NCI-H1930 (cell line): ENCODE measurements at places on chromosomes 5 and 9.

DNA sequence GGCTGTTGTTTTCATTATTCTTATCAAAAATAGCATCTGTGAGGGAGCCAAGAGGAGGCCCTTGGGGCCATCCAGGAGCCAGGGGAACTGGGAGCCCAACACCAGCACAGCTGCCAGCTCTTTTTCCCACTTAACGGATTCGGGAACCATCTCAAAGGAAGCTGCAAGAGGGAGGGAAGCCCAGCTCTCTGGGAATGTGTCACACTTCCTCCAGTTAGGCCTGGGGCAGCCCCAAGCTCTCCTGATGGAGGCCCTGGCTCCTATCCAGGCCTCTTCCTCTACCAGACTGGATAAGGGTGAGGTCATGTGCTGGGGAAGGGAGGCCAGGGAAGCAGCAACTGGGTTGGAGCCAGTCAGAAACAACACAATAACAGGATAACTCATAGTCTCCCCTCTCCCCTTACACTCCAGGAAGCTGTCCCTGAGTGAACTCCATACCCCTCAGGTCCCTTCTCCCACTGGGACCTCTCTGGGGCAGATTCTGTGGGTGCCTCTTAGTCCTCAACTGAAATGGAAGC lies 12.7 kb downstream of the CSF2 start:
- DNase-seq: no peak

- no peak for DNase-seq
These were observed 15.7 kb downstream of the FER start for GRCh38 chr5:108763222-108763916.

DNA sequence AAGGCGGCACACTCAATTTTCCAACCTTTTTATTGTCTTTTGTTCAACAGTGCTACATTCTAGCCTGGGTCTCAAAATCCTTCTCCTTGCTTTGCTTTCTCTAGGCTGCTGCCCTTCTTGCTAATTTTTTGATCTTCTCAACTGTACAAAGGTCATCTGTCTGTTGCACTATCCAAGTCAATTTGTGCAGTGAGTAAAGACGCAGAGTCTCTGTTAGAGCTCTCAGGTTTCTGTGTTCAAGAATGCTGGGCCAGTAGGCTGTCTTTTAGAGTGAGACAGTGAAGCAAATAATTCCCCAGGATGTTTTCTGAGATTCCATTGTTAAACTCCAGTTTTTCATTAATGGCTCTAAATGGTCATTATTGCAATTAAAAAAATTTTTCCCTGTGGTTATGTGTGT lies 255.7 kb upstream of the ACTBL2 start:
- no peak for DNase-seq

- DNase-seq: no peak
These were observed 24.4 kb downstream of the CATSPER3 start for GRCh38 chr5:134992148-134992547.

DNA sequence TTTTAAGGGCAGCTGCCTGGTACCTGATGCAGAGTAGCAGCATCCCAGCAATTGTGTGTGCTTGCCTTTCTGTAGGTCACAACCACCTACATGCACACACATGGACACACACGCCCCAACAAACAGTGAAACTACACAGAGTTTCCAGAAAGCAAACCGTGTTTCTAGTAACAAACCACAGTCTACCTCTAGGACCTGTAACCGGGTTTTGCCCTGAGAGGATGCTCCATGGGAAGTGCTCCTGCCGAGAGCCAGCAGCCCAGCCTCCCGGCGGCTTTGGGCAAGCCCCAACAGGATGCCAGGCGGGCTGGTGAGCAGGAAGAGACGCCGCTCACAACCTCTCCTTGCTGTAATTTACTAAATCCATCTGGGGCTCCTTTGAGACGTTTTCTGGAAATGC lies 4.1 kb upstream of the TCF7 start:
- no peak for DNase-seq

- DNase-seq: no peak
These were observed 124.7 kb downstream of the GALNT10 start for GRCh38 chr5:154315196-154315595.

- DNase-seq: peak; percentile 80
These were observed 720 bp downstream of the TUSC1 start for GRCh38 chr9:25677301-25678146.

- DNase-seq: no peak
These were observed 54.3 kb downstream of the GRAMD2B start for GRCh38 chr5:126477294-126478117.

GRCh38 chr9:129419382-129419899 lies 201.5 kb downstream of the C9orf50 start:
- DNase-seq: no peak

DNA sequence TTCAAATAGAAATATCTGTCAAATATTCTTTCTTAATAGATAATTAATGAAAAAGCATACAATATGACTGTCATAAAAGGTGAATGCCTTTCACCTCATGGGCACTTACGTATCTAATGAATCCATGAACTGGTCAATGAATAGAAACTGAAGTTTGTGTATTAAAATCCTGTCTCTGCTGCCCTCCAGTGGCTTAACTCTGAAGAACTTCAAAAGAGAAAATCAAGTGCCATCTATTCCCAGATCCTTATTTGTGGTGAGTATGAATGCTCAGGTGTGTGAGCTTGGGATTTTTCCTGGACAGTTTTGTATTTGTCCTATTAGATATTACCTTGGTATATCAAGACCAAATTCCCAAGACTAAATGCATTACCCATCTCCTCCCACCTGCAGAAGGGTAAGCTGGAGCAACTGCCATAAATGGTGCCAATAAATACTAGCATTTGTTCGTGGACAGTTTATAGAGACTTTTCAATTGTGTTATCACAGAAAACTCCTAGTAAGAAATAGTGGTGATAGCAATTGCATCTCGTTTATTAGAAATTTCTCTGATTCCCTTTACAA lies 44.0 kb upstream of the SVEP1 start:
- peak; percentile 42 for DNase-seq

DNA sequence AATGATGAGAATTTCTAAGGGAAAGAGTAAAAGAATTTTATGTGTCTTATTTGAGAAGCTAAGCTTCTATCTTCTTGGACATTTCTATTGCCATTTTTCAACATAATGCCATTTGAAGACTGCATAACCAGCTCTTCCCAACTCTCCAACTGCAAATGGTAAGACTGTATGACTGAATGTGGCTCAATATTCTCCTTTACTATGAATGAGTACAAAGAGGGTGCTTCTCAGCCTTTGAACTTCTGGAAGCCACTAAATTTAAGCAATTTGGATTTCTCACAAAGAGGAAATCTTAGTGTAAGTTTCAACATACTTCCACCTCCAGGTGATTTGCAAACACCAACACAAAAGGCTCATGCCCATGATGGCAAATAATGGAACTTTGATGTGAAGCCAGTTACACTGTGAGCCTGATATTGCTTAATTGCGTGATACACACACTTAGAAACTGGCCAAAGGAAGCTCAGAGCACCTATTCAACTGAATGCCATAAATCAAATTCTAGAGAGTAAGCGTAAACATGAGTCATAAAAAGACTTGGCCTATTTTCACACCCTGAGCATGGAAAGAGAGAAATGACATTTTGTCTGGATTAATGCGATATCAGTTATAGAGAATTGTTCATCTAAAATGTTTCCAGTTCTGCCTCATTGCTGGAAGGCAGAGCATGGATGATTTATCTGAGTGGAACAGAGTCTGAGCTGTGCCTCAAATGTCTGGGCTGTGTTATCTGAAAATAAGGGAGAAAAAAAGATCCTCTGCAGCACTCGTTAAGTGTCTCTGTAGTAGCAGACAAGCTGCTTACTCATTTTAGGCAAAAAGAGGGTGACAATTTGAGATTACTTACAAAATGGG lies 145.3 kb downstream of the PLK2 start:
- DNase-seq: no peak

DNA sequence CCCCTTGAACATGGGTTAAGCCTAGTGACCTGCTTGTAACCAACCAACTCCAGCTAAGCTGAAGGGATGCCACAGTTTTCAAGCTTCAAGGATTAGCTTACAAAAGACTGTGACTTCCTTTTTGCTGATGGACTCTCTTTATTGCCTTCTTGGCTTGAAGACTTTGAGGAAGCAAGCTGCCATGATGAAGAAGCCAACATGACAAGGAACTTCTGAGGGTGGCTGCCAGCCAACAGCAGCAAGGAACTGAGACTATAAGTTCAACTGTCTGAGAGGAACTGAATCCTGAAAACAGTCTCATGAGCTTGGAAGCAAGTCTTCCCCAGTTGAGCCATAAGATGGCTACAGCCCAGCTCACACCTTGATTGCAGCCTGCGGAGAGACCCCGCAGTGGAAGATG lies 116.1 kb upstream of the TAF11L2 start:
- no peak for DNase-seq

DNA sequence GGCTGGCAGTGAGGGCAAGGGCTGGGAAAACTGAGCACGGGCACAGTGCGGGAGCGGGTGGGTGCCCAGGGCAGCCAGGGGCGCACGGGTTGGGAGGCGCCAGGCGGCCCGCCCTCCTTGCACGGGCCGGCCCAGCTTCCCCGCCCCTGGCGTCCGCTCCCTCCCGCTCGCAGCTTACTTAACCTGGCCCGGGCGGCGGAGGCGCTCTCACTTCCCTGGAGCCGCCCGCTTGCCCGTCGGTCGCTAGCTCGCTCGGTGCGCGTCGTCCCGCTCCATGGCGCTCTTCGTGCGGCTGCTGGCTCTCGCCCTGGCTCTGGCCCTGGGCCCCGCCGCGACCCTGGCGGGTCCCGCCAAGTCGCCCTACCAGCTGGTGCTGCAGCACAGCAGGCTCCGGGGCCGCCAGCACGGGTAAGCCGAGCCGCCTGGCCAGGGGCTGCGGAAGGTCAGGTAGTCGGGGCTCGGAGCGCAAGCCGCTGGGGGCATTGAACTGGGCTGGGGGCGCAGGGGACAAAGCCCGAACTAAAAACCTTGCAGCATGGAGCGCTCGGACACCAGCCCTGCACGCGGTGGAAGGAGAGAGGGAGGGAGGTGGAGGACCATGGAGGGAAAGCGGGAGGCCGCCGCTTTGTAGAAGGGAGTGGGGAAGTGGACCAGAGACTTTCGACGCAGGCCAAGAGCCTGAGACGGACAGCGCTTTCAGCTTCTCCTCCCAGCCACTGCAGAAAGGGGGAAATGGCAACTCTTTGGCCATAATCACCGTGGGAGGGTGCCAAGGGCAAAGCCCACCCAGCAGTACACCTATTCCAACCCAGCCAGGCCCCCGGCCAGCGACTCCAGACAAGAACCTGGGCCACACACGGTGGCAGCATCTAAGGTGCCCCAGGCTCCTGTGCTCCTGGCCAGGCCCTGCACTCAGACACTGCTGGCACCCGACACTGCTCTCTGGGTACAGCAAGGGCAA lies at the start of gene TGFBI:
Gene TGFBI, plus strand, starts transcription at position 207 of the 961 bp plus-strand sequence. Its CDS starts 68 bp downstream, at position 275.
- DNase-seq: no peak

GRCh38 chr5:108529381-108529780 lies 147.5 kb upstream of the FBXL17 start:
- no peak for DNase-seq

DNA sequence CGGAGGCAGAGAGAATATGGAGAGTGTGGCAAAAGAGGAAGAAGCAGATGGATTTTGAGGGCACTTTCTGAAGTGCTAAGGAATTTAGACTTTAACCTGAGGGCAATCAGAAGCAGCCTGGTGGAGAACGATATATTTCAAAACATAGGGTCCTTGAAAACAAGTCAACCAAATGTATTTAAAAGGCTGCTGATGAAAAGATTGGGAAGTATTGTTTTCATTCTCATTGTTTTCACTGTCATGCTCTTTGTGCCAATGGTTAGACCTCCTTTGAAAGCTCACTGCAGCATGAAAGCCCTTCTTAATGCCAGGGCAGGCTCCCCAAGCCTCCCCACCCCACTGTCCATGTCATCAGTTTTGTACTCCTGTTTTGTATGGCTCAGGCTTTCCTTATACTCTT lies 2.5 kb upstream of the GPX3 start:
- no peak for DNase-seq

GRCh38 chr5:126368239-126368812 lies 54.9 kb upstream of the GRAMD2B start:
- DNase-seq: no peak

DNA sequence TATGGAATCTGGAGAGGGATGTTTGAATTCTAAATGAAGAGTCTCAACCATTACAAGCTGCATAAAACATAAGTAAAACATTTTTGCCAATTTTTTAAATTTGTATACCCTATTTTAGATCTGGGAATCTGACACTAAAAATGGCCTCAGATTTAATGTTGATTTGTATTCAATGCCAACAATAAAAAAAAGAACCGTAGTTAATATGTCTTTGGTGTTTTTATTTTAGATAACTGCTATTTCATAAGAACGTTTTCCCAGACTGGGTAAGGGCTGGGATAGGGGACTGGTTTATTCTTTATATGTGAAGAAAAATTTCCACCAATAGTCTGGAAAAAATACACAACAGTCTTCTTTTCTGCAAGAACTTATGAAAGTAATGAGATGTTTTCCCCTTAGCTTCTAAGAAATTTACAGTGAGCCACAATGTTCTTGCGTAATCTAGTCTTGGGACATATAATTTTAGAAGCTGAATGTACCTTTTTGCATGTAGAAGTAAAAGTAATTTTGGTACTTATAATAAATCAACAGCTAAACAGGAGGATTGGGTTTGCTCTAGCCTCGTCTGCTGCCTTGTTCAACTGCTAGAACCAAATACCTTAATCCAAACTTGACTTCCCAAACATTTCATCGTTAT lies 244.6 kb upstream of the EFNA5 start:
- DNase-seq: no peak

GRCh38 chr5:78627766-78628165 lies 20.8 kb downstream of the LHFPL2 start:
- no peak for DNase-seq

DNA sequence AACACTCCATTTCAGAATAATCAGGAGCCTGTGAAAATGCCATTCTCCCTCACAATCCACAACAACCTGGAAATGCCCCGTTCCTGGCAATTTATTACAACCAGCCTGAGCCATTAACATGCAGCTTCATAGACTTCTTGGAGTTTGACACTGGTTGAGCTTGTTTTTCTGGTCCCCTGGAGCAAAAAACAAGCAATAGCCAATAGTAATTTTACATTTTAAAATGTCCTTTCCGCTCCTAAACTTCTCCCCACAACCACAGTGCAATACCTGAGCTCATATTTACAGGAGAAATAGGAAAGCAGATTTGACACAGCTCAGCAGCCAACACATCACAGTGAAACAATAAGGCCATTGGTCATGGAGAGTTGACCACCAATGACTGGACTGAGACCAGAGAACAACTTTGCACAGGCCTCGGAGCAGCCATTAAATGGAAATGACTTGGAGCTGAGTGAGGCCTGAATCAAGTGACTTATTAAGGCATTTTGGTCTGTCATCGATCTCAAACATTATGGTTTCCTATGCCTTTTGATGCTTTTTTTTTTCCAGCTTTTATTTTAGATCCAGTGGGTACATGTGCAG lies 73.0 kb downstream of the ENC1 start:
- no peak for DNase-seq

- DNase-seq: no peak
These were observed 20.6 kb downstream of the UNC5A start for GRCh38 chr5:176830995-176831423.

DNA sequence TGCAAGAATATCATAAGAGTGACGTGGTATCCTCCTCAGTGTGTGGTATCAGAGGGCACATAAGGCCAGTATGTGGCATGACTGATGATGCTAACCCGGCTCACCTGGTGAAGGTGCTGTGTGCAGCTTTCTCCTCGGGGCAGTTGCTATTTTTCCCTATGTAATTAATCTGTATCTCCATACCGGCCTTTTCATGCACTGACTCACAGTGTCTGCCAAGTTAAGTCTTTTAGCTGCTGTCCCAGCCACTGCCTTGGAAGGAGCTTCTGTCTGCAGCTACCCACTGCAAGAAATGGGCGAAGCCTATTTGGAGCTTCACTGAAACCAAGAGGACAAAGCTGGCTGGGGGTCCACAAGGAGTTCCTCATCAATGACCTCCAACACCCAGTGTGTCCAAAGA lies 46.0 kb downstream of the NXNL2 start:
- no peak for DNase-seq

- DNase-seq: no peak
These were observed 379.5 kb downstream of the NFIB start for GRCh38 chr9:13934416-13934815.
